ENCODE measurements at places on chromosomes 3 and 15. TPM values are rescaled to one million over a fixed set of nuclear protein-coding genes. Genes with fewer than 3 reads are reported as not detected.

DNA sequence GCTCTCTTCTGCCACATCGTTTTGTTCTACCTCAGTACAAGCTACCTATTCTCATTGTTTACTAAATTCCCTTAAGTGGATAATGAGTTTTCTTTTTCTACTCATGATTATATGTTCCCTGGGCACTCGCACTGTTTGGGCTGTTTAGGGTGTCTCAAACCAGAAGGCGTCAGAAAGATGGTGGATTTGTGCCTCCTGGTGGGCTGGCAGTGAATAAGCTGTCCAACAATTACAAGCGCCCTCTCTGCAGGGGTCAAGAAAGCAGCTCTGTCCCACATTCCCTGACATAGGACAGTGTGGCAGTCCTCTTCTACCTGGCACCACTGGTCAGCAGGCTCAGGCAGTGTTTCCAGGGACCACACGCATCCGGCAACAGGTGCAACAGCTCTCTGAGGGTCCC lies 173.4 kb upstream of the PPP2R3A start:
- H3K36me3 ChIP-seq, result no peaks in the 10 kb centered on the region
- no peaks in the 10 kb centered on the region for H3K4me1 ChIP-seq
- no peak overlapping the region for H3K4me3 ChIP-seq
- no peak overlapping the region for H3K27ac ChIP-seq
- no peaks in the 10 kb centered on the region for H3K27me3 ChIP-seq

GRCh38 chr3:133368371-133369067 lies 31.3 kb upstream of the BFSP2 start:
- H3K27me3 ChIP-seq, result no peaks in the 10 kb centered on the region
- H3K4me1 ChIP-seq, result no peaks in the 10 kb centered on the region
- no peak overlapping the region for H3K4me3 ChIP-seq

DNA sequence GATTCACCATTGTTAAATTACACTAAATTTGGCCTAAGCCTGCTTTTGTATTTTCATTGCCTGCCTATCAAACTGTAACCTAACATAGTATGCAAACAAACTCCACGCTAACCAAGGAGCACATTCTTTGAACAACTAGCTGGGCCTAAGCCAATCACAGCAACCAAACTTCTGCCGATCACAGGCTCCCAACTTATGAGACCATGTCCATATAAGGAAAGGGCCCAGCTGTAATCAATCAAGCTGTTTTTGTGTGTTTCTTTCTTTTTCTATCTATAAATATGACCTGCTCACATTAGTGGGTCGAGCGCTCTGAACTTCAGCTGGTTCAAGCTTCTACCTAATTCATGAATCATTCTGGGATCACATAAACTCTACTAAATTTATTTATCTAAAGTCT lies 473.6 kb downstream of the SI start:
- DNase-seq, result no peak
- no peak overlapping the region for H3K27ac ChIP-seq
- no peaks in the 10 kb centered on the region for H3K36me3 ChIP-seq

DNA sequence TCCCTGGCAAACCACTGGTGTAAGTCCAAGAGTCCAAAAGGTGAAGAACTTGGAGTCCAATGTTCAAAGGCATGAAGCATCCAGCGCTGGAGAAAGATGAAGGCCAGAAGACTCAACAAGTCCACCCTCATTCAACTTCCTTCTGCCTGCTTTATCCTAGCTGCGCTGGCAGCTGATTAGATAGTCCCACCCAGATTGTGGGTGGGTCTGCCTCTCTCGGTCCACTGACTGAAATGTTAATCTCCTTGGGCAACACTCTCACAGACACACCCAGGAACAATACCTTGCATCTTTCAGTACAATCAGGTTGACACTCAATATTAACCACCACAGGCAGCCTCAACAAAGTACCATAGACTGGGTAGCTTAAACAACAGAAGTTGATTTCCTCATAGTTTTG lies 245.9 kb upstream of the IGF1R start:
- no peaks in the 10 kb centered on the region for H3K4me1 ChIP-seq
- H3K27ac ChIP-seq, result no peak overlapping the region
- H3K4me3 ChIP-seq, result no peak overlapping the region
- H3K36me3 ChIP-seq, result no peaks in the 10 kb centered on the region
- no peaks in the 10 kb centered on the region for H3K27me3 ChIP-seq
- no peak for DNase-seq

DNA sequence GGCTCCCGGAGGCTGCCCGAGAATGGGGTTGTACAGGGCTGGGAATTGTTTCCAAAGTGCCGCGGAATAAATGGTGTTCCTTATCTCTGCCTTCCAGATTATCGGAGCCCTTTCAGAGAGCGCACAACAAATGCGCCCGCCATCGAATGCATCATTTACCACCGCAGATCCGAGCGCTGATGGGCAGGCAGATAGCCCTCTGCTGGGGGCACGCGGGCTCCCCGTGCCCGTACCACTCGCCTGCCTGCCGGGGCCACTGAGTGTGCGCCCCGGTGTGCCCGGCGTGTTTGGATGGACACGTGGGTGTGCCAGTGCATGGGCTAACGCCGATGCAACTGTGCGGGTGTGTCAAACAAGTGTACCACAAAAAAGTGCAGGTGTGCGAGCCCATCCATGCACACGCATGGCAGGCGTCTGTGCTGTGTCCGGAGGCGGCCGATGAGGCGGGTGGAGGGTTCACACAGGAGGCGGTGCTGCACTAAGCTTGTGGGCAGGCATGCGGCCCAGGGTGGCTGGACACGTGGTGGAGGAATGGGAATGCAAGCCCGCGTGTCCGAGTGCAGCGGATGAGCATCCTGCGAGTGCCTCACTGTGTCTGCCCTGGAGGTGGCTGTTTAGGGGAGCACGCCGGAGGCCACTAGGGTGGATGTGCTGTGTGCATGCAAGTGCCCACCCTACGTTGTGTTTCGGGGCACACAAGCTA lies 3.8 kb upstream of the GATA2 start:
- H3K27ac ChIP-seq, result peak overlapping the region; percentile 58
- H3K4me3 ChIP-seq, result no peak overlapping the region
- DNase-seq, result no peak
- H3K4me1 ChIP-seq, result peaks cover 8% of the 10 kb centered on the region
- H3K27me3 ChIP-seq, result no peaks in the 10 kb centered on the region

GRCh38 chr3:138328341-138328740 lies 1.3 kb downstream of the NME9 start:
- H3K27me3 ChIP-seq, result no peaks in the 10 kb centered on the region
- H3K36me3 ChIP-seq, result no peaks in the 10 kb centered on the region
- DNase-seq, result no peak
- no peak overlapping the region for H3K4me3 ChIP-seq
- no peak overlapping the region for H3K27ac ChIP-seq

DNA sequence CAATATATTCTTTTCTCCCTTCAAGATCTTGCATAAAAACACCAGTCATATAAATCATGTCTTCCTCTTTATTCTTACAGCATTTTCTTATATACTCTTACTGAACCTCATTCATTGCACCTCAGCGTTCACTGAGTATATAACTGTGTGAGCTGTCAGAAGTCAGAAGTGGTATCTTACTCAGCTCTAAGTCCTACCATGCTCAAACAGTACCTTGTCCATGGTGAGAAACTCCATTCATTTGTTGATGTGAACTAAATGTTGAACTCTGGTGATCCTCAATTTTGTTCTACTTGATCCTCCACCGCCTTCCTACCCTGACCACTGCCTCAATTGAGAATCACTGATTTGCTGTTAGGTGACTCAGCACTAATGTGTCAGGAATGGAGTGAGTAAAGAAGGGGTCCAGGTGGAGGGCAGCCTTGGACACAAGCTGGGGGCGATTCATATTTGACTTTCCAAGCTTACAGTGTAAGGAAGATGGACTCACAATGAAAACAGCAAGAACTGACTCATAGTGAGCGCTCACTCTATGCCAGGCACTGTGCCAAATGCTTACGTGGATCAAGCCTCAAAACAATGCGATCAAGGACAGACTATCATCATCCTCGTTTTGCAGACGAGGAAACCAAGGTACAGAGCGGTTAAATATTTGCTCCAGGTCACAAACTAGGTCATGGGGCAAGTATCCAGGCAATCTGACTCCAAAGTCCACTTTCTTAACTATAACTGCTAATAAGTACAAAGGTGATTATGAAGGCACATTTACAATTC lies 13.5 kb upstream of the ZFYVE19 start:
- no peak for DNase-seq
- H3K4me1 ChIP-seq, result peaks cover 25% of the 10 kb centered on the region
- H3K27me3 ChIP-seq, result no peaks in the 10 kb centered on the region
- no peak overlapping the region for H3K4me3 ChIP-seq
- H3K27ac ChIP-seq, result no peak overlapping the region
- H3K36me3 ChIP-seq, result no peaks in the 10 kb centered on the region

GRCh38 chr15:62173215-62173614 lies 8.1 kb upstream of the C2CD4B start:
- H3K4me3 ChIP-seq, result no peak overlapping the region
- no peak overlapping the region for H3K27ac ChIP-seq
- H3K27me3 ChIP-seq, result no peaks in the 10 kb centered on the region
- no peak for DNase-seq

- no peak overlapping the region for H3K4me3 ChIP-seq
- no peak for DNase-seq
These were observed 9.1 kb upstream of the MFSD1 start for GRCh38 chr3:158792709-158793108.

DNA sequence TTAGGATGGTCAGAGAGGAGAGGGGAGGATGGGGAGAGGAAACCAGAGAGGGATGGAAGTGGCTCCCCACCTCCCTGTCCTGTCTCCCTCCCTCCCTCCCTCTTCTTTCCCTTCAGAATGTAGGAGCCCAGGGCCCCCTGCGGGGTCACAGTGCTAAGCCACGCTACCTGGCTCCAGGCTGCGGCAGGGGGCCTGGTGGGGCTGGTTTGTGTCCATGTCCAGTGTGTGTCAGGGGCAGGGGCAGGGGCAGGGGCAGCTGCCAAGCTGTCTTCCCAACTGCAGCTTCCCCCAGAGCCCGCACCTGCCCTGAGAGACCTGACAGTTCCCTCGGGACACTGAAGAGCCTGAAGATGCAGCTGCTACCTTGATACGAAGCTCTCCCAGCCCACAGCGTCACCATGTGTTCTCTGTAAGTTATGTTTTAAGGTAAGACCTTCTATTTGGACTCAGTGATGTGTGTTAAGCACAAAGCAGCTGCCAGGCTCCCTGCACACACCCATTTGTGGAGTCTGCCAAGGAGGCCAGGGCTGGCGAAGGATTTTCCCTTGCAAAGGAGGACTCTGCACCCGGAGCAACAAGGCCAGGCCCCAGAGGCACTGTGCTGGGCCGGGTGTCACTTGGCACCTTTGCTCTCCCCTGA lies 121.8 kb upstream of the SMAD3 start:
- H3K4me3 ChIP-seq, result no peak overlapping the region
- H3K27me3 ChIP-seq, result no peaks in the 10 kb centered on the region
- peaks cover 5% of the 10 kb centered on the region for H3K4me1 ChIP-seq
- H3K36me3 ChIP-seq, result no peaks in the 10 kb centered on the region
- H3K27ac ChIP-seq, result no peak overlapping the region
- peak; percentile 41 for DNase-seq

Gene AADACL2
- total RNA-seq, result not detected

- H3K27me3 ChIP-seq, result no peaks in the 10 kb centered on the region
- no peak overlapping the region for H3K27ac ChIP-seq
- no peak overlapping the region for H3K4me3 ChIP-seq
- no peaks in the 10 kb centered on the region for H3K4me1 ChIP-seq
These were observed 26.4 kb upstream of the FAM107A start for GRCh38 chr3:58603606-58604005.

- H3K27me3 ChIP-seq, result no peaks in the 10 kb centered on the region
- no peak overlapping the region for H3K4me3 ChIP-seq
- no peaks in the 10 kb centered on the region for H3K4me1 ChIP-seq
These were observed 47.4 kb upstream of the PSMD6 start for GRCh38 chr3:64070704-64071103.

DNA sequence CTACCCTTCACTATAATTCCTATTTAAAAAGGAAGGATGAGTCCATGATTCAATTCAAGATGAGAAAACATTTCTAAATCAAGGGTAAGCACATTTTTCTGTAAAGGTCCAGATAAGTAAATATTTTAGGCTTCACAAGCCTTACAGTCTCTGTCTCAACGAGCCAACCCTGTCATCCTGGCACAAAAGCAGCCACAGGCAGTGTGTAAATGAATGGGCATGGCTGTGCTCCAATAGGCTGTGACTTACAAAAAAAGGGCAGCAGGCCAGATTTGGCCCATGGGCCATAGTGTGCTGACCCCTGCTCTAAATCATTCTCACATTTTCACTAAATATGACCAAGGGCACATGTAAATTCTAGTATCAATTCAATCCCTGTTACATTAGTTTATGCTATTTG lies 200.4 kb downstream of the WNT5A start:
- H3K27ac ChIP-seq, result no peak overlapping the region
- no peak overlapping the region for H3K4me3 ChIP-seq
- H3K27me3 ChIP-seq, result no peaks in the 10 kb centered on the region
- no peak for DNase-seq
- H3K4me1 ChIP-seq, result no peaks in the 10 kb centered on the region
- H3K36me3 ChIP-seq, result no peaks in the 10 kb centered on the region

Gene ADGRG7
- total RNA-seq, result 4.2 TPM

GRCh38 chr3:192850451-192850981 lies 67.1 kb downstream of the MB21D2 start:
- no peaks in the 10 kb centered on the region for H3K27me3 ChIP-seq
- peak overlapping the region; percentile 94 for H3K27ac ChIP-seq
- peak overlapping the region; percentile 6 for H3K4me3 ChIP-seq
- H3K36me3 ChIP-seq, result no peaks in the 10 kb centered on the region
- peaks cover 50% of the 10 kb centered on the region for H3K4me1 ChIP-seq

DNA sequence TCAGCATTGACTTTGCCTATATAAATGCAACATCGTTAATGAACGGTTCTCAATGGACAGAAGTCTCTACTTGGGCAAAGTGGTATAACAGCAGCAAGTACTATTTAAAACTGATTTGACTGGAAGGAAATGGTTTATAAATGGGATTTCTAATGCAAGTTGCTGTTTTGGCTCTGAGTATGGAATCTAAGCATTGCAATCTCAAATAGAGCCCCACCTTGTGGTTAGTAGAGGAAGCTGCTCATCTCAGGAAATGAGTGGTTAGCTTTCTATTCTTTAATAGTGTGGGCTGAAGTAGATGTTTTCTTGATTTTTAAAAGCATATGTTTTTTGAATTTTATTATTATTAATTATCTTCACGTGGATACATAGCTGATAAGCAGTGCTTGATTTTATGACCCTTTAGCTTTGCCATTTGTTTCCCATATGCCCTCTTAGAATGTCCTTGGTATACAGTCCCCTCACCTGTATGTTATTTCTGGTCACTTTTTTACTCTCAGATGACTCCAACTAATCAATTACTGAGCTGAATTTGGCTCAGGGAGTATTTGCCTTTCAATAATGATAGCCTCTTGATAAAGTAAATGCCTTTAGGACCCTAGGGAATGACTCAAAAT lies 67.1 kb downstream of the OXSM start:
- H3K27ac ChIP-seq, result no peak overlapping the region
- H3K4me3 ChIP-seq, result no peak overlapping the region
- no peaks in the 10 kb centered on the region for H3K27me3 ChIP-seq
- H3K4me1 ChIP-seq, result no peaks in the 10 kb centered on the region
- H3K36me3 ChIP-seq, result no peaks in the 10 kb centered on the region
- no peak for DNase-seq

Gene RETNLB
- not detected for total RNA-seq
